ENCODE measurements at places on chromosomes 7 and 10.

DNA sequence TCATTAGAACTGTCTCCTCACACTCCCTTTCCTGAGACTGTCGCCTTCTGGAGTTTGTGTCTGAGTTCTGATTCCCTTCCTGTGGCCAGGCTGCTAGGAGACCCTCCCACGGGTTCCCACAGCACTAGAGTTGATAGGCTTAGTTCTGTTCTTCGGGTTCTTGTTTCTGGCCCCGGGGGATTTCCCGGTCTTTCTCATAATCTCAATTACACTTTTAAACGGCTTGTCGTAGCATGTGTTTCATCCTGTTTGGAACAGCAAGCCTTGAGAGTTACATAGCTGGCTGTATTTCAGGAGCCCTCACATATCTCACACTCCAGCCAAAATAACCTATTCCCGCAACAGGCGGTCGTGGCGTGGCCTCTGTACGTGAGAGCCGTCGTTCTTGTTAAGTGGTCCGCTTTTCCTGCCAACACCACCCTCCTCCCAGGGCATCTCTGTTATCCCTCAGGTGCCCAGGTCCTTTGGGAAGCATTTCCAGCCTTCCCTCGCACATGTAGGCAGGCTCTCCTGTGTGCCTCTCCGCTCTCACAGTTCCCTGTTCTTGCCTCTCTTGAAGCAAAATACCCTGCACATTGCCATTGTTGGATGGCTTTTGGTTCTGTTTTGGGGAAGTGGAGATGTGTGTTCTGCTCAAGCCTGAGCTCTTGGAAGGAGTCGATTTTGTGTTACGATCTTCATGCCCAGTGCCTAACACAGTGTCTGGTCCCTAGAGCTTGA lies 46.0 kb downstream of the CDC123 start:
- no peak for DNase-seq

GRCh38 chr7:5077740-5078139 lies 32.1 kb downstream of the RBAK start:
- DNase-seq = no peak

DNA sequence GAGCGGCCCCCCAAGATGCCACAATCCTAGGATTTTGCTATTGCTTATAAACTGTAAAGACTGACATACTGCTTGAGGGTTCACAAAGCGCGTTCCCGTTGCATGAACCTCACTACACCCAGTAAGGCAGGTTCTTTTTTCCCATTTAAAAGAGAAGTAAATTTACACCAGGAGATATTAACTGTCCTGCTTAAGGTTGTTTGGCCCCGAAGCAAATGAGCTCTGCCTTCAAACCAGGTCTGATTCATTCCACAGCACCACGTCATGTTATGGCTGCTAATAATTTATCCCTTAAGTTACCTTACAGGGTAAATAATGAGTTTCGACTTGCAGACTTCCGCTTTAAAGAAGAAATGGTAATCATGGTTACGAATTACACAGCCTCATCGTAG lies 559 bp upstream of the FKBP14 start:
- peak; percentile 25 for DNase-seq

GRCh38 chr10:25278180-25278579 lies 103.4 kb downstream of the GPR158 start:
- no peak for DNase-seq

DNA sequence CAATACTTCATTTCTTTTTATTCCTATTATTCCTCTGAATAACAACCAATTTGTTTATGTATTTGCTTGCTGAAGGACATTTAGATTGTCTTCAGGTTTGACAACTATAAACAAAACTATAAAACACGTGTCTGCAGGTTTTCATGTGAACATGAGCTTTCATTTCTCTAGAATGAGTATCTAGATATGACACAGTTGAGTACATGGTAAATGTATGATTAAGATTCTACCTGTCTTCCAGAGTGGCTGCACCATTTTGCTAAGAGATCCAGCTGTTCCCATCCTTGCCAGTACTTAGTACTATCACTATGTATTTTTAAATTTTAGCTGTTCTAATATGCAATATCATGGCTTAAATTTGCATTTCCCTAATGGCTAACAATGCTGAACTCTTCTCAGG lies 10.1 kb downstream of the MCMBP start:
- no peak for DNase-seq

DNA sequence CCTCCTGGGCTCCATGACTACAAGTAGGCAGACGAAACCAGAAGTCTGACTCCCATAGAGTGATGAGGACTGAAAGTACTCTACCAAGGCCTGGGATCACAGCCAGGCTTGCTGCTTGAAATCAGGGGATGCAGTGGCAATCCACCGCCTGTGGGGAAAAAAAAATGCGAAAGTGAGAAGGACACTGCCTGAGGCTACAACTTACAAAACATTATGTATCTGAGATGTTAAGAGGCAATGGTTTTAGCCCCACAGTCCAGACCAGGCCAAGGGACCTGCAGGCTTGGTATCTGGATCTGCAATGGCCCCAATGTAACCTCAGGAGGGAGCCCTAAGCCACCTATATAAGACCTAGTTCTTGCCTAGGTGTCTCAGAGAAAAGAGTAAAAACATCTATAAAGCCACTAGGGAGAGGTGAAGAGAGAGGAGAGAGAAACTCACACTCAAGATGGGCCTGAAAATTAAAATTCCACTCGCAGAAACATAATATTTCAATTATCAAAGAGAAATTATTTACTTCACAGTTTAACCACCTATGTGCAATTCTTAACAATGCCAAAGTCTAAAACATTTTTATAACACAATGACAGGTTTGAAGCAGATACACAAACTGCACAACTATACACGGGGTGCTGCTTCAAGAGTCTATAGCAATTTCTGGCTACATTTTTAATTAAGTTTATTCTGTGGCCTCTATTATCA lies 13.9 kb downstream of the DNAJC1 start:
- DNase-seq = peak; percentile 52

- no peak for DNase-seq
These were observed 16.9 kb upstream of the CREB5 start for GRCh38 chr7:28395404-28395803.

- DNase-seq = no peak
These were observed 89.8 kb upstream of the HPS1 start for GRCh38 chr10:98536551-98536950.

DNA sequence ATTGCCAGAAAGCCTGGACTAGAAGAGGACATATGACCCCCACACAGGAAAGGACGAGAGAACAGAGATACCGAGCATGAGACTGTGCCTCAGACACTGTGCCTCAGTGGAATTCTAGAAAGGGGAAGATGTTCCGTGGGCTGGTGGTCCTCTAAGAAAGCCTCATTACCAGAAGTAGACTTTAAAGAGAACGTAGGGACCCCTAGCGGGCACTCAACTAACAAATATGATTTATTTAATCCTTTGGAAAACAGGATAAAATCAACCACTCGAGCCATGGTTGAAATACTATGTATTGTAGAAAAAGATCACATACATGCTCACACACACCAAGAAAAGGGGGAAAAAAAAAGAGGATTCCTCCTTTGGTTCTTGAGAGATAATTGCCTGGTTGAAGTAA lies 701.2 kb upstream of the SORCS1 start:
- no peak for DNase-seq

- no peak for DNase-seq
These were observed 26.7 kb downstream of the TBC1D12 start for GRCh38 chr10:94428766-94429707.

GRCh38 chr10:29482591-29483431 lies 152.0 kb downstream of the SVIL start:
- DNase-seq = peak; percentile 15

- DNase-seq = no peak
These were observed 109.4 kb downstream of the SUGCT start for GRCh38 chr7:40244226-40244625.

DNA sequence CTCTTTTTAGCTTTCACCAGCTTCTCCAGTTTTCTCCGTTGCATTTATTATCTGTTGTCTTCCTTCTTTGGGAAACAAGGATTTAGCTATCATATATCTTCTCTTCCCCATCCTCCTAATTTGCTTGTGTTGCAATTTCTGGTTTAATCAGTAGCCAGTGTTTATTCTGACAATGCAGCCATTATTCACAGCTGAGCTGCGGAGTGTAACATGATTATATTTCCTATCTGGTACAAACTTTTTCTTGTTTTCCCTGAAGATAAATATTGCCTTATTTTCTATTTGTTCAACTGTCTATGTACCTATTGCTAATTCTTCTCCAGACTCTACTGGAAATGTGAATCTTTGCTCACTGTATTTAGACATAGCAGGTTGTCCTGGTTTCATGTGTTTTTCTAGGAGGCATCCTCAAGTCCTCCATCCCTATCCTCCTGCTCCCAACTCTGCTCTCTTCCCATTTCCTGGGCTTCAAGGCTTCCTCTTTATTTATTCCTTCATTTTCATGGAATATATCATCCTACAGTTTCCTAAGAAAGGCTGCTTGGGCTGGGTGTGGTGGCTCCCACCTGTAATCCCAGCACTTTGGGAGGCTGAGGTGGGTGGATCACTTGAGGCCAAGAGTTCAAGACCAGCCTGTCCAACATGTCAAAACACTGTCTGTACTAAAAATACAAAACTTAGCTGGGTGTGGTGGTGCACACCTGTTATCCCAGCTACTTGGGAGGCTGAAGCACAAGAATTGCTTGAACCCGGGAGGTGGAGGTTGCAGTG lies 72.4 kb upstream of the KDM7A start:
- DNase-seq = no peak

- no peak for DNase-seq
These were observed 100.2 kb downstream of the ATXN7L1 start for GRCh38 chr7:105776068-105776790.

DNA sequence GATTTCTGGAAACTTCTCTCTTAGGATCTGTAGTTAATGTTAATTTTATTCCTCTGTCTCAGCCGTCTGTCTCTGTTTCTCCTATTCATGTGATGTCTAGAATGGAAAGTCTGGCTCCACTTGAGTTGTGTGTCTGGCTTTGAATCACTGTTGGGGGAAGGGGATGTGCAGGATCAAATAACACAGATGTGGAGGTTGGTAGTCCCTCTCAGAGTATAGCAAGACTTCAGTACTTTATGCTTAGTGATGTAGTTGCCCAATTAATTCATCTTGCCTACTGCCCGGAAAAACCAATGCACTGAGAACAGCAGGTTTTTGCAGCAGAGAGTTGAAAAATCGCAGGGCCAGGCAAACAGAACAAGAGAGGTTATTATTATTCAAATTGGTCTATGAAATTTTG lies 79.2 kb downstream of the PHTF2 start:
- no peak for DNase-seq

GRCh38 chr10:106991091-106991490 lies 173.4 kb downstream of the SORCS1 start:
- DNase-seq = no peak

GRCh38 chr10:121590772-121591171 lies 7.5 kb downstream of the FGFR2 start:
- no peak for DNase-seq

GRCh38 chr7:6123843-6124242 lies 92.7 kb downstream of the ANKRD61 start:
- no peak for DNase-seq

- no peak for DNase-seq
These were observed 17.5 kb downstream of the PLXNA4 start for GRCh38 chr7:132558815-132559214.

DNA sequence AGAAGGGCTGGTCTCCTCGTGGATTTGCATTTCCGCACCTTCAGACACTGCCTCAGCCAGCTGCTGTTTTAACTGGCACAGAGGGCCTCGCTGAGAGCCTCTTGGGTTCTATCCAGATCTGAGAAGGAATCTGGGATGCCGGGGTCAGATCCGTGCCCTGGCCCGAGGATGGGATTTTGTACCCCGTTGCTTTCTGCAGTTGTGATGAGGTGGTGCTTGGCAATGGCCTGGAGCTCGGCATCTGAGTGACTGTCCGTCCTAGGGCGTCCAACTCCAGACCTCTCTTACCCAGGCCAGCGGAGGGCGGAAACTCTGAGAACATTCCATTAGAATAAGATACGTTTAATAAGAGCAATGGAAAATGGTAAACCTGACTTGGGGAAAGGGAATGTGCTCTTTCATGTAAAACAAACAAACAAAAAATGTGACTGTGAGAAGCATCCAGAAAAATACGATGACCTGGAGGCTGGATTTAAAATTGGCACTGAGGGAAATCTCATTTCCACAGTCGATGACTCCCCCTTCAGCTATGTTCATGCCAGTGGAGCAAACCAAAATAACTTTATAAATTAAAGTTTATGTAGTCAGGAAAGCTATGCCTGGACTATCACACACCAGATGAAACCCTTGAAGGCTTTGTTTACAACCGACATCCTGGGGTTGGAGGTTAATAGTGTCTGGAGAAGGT lies 39.6 kb downstream of the GRK5 start:
- DNase-seq = no peak

DNA sequence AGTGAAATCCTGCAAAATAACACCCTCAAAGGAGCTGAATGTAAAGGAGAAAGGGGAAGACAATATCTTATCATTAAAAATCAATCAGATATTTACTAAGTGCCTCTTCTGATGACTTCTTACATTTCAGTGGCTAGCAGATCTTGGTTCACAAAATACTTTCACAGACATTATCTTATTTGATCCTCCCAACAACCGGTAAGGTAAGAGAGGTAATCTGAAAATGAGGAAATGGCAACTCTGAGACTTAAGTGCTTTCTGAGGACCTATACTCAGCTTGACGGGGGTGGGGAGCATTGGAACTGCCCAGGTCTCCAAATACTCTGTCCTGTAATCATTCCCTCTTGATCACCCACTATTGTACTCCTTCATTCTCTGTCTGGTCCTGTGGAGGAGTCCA lies 144.6 kb upstream of the MKLN1 start:
- DNase-seq = no peak

DNA sequence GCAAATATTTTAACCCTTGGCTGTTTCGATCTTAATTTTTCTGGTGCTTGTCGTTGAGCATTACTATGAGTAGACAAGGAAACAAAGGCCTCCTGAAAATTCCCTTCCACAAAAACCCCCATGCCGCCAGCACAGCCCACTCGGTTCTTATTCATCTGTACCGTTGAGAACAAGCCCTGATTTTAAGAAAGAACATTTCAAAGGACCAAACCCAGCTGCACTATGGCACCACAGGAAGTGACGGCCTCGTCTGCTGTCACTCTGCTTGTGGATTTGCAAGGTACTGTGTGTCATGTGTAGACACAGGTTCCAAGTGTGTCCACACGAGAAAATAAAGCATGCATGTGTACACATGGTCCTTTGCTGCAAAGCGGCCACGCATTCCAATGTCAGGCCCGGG lies 285.2 kb downstream of the DNAJB6 start:
- DNase-seq = peak; percentile 75

DNA sequence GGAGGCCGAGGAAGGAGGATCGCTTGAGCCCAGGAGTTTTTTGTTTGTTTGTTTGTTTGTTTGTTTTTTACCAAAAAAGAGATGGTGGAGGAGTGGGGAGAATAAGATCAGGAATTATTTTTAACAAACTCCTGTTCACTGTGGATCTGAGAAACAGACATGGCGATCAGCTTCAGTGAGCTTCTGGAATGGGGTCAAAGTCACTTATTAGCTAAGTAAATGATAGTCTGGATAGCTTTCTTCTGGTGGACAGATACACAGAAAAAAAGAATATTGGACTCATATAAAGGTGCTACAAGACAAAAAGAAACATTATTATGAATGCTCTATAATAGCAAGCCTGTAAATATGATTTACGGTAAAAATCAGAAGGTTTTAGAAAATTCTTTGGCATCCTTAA lies 85.1 kb downstream of the POU6F2 start:
- DNase-seq = no peak

All from naive thymus-derived CD4-positive, alpha-beta T cell (primary cell).